ENCODE measurements at places on chromosomes 2 and 18.

DNA sequence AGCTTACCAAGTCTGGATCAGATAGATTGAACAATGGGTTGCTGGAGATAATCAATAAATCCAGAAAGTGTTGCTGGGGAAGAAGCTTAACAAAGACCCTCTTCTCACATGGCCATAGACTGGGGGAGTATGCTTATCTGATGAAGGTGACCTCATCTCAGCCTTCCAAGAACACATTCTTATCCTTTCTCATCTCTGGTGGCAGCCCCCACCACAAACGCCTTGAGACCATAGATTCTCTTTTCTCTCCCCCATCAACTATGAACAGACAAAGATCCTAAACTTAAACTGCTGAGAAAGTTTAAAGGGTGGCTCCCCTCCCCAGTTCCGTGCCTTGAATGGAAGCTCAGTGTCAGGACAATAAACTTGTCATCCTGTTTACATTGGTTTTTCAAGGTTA, 428.7 kb upstream of the TRIB2 start:
- DNase-seq = no peak

GRCh38 chr2:236712304-236712703, 142.7 kb downstream of the ACKR3 start:
- peak; percentile 76 for DNase-seq

DNA sequence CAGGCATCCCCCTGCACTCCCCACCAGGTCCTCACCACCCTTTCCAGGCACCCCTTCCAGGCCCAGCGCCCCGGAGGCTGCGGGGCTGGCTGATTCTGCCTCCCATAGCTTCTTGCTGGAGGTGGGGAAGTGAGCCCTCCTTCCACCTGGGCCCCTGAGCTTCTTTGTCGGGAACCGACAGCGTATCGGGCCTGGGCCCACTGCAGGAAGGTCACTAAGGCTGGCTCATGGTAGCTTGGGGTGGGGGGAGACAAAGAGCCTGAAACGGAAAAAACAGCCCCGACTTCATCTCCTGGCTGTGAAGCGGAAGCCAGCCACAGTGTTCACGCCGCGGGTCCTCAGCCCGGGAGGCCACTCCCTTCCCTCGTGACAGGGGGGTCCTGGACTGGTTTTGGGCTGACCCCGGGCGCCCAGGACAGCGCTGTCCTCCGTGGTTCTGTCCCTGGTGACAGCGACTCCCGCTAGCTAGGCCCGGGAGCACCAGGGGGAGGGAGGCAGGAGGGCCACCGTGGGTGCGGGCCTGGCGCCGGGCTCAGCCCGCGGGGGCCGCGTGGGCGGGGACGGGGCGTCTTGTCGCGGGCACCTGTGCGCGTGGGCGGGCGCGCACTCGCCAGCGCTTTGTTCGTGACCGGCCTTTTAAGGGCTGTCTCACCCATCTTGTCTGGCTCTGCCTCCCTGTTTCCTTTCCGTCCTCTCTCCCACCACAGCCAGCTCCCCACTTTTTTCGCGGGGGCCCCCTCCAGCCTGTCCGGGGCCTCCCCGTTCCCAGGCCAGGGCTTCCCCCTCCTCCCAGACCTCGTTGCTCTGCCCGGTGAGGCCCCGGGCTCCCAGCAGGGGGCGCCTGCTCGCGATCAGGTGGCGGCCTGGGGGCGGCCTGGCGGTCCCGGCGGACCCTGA, 64.9 kb downstream of the DNMT3A start:
- no peak for DNase-seq

DNA sequence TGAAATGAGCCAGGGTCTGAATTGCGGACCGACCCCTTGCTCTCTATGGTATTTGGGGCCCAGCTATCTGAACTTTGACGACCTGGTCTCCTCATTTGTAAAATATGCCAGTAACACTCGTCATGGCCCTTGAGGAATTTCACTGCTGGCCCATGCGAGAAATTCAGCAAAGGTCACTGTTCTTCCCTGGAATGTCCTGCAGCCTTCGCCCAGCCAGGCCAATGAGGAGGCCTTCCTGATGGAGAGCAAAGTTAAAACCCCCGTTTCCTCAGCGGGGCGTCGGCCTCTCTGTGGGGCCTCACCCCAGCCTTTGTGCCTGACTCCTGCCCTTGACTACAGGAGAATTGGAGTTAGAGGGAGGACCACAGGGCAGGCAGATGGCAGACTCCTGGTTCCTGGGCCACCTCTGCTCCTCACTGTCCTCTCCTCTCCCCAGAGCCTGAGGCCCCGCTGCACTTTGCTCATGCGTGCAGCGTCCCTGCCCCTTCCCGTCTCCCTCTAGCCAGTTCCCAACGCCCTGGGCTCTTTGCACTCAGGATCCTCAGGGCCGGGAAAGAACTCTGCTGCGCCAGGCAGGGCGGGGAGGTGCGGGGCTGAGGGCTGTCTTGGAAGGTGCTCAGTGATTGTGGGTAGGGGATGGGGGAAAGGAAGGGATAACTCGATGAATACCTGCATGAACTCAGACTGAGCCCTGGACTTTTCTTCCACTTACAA, 257.0 kb upstream of the RAB6C start:
- DNase-seq = no peak

DNA sequence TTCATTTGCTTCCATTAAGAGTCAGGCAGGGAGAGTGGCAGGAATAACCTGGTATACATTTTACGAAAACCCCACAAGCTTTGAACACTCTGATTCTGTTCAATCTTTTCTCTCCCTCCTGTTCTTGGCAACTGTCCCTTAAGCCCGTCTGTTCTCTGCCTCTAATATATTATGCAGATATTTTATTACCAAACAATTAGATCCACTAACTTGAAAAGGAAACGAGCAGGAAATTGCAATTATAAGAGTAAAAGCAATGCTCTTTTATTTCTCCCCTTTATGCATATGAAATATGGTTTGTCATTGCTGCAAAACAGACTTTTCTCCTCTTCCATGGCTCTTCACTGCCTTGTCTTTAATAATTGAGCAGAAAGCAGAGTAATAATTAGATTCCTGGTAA, 149.1 kb upstream of the CELF4 start:
- no peak for DNase-seq

DNA sequence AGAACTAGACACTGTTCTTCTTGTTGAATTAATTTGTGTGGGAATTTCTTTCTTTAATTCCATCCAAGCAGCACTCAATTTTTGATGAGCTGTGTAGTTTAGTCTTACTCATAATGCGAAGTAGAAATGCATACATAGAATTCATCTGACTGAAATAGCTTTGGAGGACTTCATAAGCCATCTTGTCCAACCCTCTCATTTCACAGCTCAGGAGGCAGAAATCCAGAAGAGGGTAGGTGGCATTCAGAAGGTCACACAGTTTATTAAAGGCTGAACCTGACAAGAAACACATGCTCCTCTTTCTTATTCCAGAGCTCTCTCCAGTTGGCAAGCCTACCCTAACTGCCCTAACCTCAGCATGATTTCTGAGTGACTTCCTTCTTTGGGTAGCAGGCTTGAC, 169.2 kb upstream of the NOSTRIN start:
- peak; percentile 14 for DNase-seq

DNA sequence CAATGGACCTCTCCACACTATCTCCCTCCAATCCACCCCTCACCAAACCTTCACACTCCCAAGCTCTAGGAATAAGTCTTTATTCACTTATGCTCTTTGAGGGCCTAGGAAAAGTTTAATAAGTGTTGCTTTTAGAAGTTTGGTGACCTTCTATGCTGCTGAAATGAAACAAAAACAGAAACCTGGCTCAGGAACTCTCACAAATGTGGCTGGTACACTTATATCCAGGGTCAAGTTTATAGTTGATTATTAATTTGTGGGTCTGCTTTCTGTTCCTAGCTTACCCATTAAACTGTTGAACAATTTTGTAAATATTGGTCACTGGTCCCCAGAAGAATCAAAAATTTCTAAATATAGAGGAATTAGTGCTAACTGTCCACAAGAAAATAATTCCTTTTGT, 14.2 kb upstream of the ANKRD44 start:
- no peak for DNase-seq

- no peak for DNase-seq
These were observed 146.0 kb downstream of the VAPA start for GRCh38 chr18:10059610-10060468.

Measured in fibroblast of skin of abdomen (primary cell).